ENCODE measurements at places on chromosomes 7 and 10.

DNA sequence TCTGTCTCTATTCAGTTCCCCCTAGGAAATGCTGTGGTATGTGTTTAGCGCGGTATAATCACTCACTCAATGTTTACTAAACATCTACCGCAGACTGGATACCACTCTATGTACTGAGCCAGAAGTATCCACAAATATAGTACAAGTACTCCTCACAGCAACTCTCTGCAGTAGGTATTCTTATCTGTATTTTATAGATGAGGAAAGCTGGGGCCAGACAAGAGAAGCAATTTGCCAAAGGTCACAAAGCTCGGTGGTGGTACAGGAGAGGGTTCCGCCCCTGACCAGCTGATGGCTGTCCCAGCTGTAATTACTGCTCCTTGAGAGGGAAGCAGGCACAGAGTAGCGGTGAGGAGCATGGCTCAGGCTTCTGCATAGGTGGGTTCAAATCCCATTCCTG is 184.1 kb downstream of the DOCK4 start:
- DNase-seq: no peak

DNA sequence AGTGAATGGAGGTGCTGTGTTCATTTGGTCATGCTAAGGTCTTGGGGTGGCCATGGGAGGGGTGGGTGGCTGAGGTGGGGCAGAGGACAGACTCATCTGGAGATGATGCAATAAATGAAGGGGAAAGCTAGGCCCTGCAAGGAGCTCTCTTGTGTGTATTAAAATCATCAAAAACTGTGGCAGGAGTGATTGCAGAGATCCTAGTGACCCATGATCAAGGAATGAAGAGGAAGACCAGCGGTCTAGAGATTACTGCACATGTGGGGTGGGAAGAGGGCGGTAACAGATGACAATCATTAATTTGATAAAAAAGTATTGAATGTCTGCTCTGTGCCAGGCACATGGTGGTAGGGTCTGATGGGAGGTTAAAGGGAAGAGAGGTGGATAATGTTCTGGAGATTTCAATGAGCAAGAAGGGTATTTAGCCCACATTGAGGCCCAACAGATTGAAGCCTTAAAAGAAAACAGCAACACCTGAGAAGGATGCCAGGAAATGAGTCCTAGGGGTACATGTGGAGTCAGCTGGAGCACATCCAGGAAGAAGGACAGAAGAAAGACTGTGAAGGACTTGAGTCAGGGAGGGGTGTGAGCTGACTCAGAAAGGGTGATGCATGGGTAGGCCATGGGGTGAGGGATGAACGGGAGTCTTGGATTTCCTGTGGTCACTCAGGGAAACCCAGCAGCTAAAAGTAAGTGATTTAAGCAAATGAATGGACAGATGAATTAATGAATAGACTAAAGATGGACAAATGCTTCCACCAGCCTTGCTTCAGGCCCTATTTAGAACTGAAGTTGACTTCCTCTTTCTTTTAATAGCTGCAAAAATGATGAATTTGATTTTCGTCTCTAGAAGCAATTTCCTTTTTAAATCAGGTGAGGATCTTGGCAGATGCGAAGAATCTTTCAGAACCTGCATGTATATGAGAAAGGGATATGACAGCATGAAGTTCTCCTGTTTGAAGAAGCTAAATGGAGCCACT is 83.1 kb upstream of the IGFBP3 start:
- no peak for DNase-seq

- no peak for DNase-seq
Measured at GRCh38 chr10:623014-623413, 66.5 kb downstream of the DIP2C start.

GRCh38 chr7:128188396-128189230 is 52.5 kb upstream of the LEP start:
- no peak for DNase-seq

- no peak for DNase-seq
Measured at GRCh38 chr7:155317114-155317434, 19.4 kb downstream of the INSIG1 start.

All from BE2C (cell line).